ENCODE measurements at places on chromosomes 13 and 19. TPM values are rescaled to one million over a fixed set of nuclear protein-coding genes. Genes with fewer than 3 reads are reported as not detected.

OR7C1 gene
- total RNA-seq = not detected

GRCh38 chr19:20313894-20314293, 146.9 kb downstream of the ZNF486 start:
- H3K4me1 ChIP-seq = no peaks in the 10 kb centered on the region
- no peak overlapping the region for H3K4me3 ChIP-seq
- no peaks in the 10 kb centered on the region for H3K36me3 ChIP-seq
- H3K27me3 ChIP-seq = peaks cover 11% of the 10 kb centered on the region
- H3K27ac ChIP-seq = no peak overlapping the region

AP2S1 gene
- 112 TPM for total RNA-seq

DNA sequence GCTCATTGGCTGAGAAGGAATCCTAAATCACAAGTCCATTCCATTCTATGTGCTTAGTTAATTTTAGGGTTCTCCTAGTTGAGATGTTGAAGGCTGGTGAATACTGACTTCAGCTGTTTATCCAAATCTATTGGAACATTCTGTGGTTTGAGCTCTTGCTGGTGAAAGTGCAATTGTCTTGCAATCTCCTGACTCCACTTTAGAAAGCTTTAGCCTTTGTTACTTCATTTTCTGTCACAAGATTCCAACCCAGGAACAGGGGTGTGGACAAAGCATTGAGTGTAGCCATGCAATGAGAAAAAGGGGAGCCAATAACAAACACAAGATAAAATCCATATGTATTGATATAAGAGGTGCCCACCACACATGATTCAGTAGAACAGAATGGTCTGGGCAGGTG, 15.0 kb downstream of the CEACAM21 start:
- no peak for DNase-seq
- H3K27ac ChIP-seq = no peak overlapping the region
- H3K4me1 ChIP-seq = peaks cover 9% of the 10 kb centered on the region
- peaks cover 14% of the 10 kb centered on the region for H3K27me3 ChIP-seq

DNA sequence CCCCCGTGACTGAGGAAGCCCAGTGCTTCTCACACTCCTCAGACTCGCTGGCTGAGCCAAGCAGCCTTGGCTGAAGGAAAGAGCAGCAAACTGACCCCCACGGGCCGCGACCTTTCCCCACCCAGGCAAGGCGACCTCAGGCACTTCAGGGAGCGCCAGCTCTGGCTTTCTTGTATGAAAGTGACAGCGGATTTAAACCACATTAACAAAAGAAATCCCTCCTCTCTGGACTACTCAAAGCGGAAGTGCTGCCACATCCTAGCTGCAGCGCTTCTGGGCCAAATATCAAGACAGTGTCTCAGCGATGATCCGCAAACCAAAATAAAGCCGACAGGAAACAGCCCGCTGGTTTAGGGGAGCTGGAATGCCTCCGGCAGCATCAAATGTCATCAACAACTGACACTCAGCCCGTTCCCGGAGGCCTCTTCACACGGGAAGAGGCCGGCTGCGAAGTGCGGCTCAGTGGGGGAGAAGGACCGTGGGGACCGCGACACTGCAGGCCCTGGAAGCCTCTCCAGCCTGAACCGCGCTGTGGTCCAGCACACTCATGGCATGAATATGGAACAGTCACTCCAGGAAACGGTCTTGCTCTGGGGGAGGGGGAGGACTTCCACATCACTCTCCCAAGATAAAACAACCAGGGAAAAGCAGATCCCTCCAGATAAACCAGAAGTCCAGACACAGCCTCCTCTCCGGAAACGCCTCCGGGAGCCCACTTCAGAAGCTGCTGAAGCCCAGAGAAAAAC, 1.4 kb downstream of the RASA3 start:
- peak overlapping the region; percentile 97 for H3K27ac ChIP-seq
- no peaks in the 10 kb centered on the region for H3K27me3 ChIP-seq
- DNase-seq = peak; percentile 66
- H3K4me3 ChIP-seq = peak overlapping the region; percentile 93

DNA sequence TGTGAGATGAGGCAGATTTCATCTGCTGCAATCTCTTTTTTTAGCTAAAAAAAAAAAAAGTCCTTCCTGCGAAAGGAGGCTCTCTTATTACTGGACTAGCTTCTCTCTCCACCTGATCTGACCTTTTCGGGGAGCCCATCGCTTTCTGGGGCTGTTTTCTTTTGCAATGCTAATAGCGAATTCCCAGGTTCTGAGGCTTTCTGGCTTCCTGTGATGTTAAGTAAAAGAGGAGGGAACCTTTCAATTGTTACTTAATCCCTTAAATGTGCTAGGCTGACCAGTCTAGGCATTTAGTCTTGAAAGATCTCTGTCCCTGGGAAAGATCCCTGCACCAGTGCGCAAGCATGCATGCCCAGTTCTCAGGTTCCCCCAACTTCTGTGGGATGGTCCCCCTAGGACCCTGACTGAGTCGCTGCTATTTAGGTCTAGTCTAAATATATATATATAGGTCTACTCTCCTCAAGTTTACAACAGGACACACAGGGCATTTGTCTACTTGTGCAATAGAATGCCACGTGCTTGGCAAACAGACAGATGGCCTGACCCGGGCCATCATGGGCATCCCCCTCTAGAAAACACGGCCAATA, 224.7 kb downstream of the ZNF536 start:
- no peaks in the 10 kb centered on the region for H3K4me1 ChIP-seq
- H3K27me3 ChIP-seq = peaks cover 7% of the 10 kb centered on the region
- no peaks in the 10 kb centered on the region for H3K36me3 ChIP-seq

KIR2DL3 gene
- total RNA-seq = not detected

RNF17 gene
- total RNA-seq = not detected

- H3K36me3 ChIP-seq = peaks cover 25% of the 10 kb centered on the region
- H3K27ac ChIP-seq = peak overlapping the region; percentile 38
- DNase-seq = no peak
- no peaks in the 10 kb centered on the region for H3K4me1 ChIP-seq
- H3K4me3 ChIP-seq = no peak overlapping the region
These were observed 17.5 kb downstream of the CUL4A start for GRCh38 chr13:113226873-113227450.

GRCh38 chr19:728011-728410, 19.3 kb downstream of the PALM start:
- H3K4me3 ChIP-seq = no peak overlapping the region
- H3K27me3 ChIP-seq = peaks cover 12% of the 10 kb centered on the region
- DNase-seq = no peak
- peaks cover 2% of the 10 kb centered on the region for H3K4me1 ChIP-seq
- no peaks in the 10 kb centered on the region for H3K36me3 ChIP-seq

GRCh38 chr19:1811942-1812425, at the start of gene ATP8B3:
ATP8B3 (minus strand) TSS chr19:1812276; CDS start chr19:1811736, 540 bp downstream.
- H3K4me3 ChIP-seq = peak within 1 kb of the TSS; percentile 86
- H3K27me3 ChIP-seq = no peaks in the 10 kb centered on the region
- peaks cover 12% of the 10 kb centered on the region for H3K4me1 ChIP-seq
- peak within 1 kb of the TSS; percentile 69 for H3K27ac ChIP-seq
- DNase-seq = peak; percentile 64

GRCh38 chr13:20415694-20416107, 110.0 kb downstream of the CRYL1 start:
- no peak overlapping the region for H3K27ac ChIP-seq
- H3K36me3 ChIP-seq = peaks cover 40% of the 10 kb centered on the region
- no peak overlapping the region for H3K4me3 ChIP-seq
- DNase-seq = no peak
- peaks cover 45% of the 10 kb centered on the region for H3K4me1 ChIP-seq
- H3K27me3 ChIP-seq = no peaks in the 10 kb centered on the region

CCDC70 gene
- total RNA-seq = 0.56 TPM

SMIM44 gene
- not detected for total RNA-seq

DNA sequence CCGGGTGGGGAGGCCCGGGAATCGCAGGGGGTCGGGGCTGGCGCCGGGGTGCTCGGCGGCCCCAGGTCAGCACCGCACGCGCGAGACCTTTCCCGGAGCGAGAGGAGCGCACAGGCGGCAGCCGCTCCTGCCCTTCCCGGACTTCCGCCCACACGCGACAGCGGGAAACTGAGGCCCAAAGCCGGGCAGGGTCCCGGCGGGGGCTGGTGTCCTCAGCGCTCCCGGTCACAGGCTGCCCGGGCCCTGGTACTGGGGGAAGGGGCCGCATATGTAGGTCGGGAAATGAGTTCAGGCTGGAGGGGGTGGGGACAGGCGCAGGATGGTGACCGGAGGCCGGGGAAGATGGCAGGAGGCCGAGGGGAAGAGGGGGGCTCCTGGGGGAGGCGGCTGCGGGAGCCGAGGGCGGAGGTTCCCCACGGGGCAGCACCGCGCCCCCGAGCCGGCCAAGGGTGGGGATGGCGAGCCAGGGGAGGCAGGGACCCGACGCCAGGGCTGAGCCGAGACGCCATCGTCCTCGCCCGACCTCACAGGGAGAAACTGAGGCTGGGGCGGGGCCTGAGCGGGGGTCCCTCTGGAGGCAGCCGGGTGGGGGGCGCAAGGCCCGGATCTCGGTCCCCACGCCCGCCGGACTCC, 662 bp downstream of the CBARP start:
- no peak for DNase-seq
- H3K27me3 ChIP-seq = peaks cover 6% of the 10 kb centered on the region
- peak overlapping the region; percentile 37 for H3K4me3 ChIP-seq
- no peaks in the 10 kb centered on the region for H3K36me3 ChIP-seq
- H3K4me1 ChIP-seq = peaks cover 19% of the 10 kb centered on the region
- no peak overlapping the region for H3K27ac ChIP-seq

GRCh38 chr13:23468811-23469210, 35.3 kb upstream of the SACS start:
- H3K4me3 ChIP-seq = no peak overlapping the region
- peaks cover 9% of the 10 kb centered on the region for H3K4me1 ChIP-seq
- no peak for DNase-seq
- no peaks in the 10 kb centered on the region for H3K36me3 ChIP-seq

- H3K27ac ChIP-seq = no peak overlapping the region
- H3K4me3 ChIP-seq = no peak overlapping the region
- DNase-seq = no peak
- no peaks in the 10 kb centered on the region for H3K4me1 ChIP-seq
These were observed 892.9 kb downstream of the OLFM4 start for GRCh38 chr13:53921473-53921872.

DNA sequence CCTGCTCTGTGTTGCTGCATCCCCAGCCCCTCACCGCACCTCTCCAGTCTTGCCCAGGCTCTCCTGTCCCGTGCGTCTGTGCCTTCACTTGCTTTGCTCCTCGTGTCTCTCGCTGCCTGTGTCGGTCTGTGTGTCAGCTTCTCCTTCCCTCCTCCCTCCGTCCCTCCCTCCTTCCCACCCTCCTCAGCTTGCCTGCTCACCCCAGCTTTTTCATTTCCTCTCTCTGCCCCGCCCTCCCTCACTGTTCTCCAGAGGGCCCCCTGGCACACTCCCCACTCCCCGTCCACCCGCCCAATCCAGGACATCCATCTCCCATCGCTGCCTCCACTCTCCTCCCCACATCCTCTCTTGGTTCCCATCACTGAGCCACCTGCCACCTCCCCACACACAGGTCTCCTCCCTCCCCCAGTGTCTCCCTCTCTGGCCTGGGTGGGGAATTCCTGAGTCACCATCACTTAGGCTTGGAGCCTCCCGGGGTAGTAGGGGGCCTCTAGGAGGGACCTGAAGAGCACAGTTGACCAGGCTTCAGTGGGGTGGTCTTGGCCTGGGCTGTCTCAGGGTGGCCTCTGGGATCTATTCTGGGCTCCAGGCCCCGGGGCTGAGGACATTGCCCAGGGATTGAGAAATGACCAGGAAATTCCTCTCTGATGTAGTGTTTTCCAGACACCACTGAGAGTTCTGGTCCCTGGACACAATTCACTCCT, at the start of gene PTGIR:
Gene PTGIR, minus strand, starts transcription at position 132 of the 704 bp plus-strand sequence. CDS start 864 bp downstream, outside the sequence.
- DNase-seq = peak; percentile 48
- H3K4me1 ChIP-seq = peaks cover 42% of the 10 kb centered on the region
- peaks cover 37% of the 10 kb centered on the region for H3K36me3 ChIP-seq
- H3K4me3 ChIP-seq = peak within 1 kb of the TSS; percentile 87

DNA sequence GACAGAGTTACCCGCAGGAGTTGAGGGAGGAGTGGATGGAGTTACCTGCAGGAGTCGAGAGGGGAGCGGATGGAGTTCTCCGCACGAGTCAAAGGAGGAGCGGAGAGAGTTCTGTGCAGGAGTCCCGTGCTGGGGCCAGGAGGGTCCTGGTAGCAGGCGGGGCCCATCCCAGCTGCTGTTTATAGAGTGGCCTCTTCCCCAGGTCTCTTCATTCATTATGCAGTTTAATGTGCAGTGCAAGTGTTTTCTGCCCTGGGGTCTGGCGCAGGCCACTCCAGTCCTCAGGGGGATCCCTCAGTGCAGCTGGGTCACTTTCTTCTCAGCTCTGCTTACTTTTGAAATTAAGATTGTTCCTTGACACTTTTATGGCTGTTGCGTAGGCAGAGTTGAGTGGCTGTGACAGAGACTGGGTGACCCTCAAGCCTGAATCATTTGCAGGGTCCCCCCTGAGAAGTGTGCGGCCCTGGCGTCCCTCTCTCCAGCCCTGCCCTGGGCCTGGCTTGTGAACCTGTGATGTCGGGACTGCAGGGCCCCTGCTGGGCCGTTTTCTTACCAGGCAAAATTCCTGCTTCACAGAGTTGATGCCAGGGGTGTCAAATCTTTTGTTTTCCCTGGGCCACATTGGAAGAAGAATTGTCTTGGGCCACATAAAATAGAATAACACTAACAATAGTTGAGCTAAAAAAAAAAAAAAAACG, 17.9 kb downstream of the TFDP1 start:
- H3K36me3 ChIP-seq = peaks cover 36% of the 10 kb centered on the region
- no peak overlapping the region for H3K27ac ChIP-seq
- H3K27me3 ChIP-seq = no peaks in the 10 kb centered on the region
- H3K4me1 ChIP-seq = peaks cover 23% of the 10 kb centered on the region

GRCh38 chr13:27504128-27504867, 53.9 kb upstream of the MTIF3 start:
- H3K27me3 ChIP-seq = no peaks in the 10 kb centered on the region
- DNase-seq = no peak
- H3K27ac ChIP-seq = no peak overlapping the region
- no peaks in the 10 kb centered on the region for H3K4me1 ChIP-seq

CYP2B6 gene
- not detected for total RNA-seq

DNA sequence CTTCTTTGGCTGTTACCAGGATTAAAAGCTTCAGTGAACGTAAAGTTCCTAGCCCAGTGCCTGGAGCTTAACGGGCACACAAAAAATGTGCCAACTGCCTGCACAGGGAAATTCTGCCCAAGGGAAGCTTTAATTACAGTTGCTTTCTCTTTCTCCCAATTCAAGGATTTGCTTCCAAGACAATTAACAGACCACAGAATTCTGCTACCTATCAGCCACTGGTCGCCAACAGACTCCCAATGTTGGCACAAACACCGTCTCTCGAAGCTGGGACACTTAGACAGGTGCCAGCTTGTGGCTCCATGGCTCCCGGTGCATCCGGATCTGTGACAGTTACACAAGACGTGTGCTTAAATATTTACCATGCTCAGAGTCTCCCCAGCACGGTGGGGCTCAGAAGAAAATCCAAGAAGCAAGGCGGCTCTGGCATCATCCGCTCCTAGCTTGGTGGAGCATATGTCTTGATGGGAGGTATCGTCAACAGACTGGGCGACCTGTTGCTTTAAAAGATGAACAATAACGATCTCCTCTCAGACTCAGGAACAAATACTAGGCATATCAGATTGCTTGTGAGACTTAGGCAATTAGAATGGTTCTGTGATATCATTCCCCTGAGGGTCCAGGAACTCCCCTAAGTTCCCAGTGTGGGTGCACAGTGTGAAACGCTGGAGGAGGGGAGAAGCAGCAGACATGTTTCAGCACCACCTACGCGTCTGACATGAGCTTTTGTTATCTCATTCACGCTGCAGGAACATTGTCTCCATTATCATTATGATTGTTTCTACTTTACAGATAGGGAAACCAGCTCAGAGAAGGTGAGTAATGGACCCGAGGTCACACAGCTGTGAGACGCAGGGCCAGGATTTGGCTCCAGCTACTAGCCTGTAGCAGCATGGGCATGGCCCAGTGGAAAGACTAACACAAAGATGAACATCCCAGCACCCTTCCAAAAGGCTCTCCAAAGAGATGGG, 61.6 kb downstream of the ALOX5AP start:
- H3K27ac ChIP-seq = no peak overlapping the region
- no peaks in the 10 kb centered on the region for H3K36me3 ChIP-seq
- no peak overlapping the region for H3K4me3 ChIP-seq
- peaks cover 25% of the 10 kb centered on the region for H3K4me1 ChIP-seq
- no peaks in the 10 kb centered on the region for H3K27me3 ChIP-seq

Measured in activated naive CD8-positive, alpha-beta T cell treated with anti-CD3 and anti-CD28 coated beads for 36 hours (primary cell).